ENCODE measurements at places on chromosomes 3 and 15.

- DNase-seq: no peak
These were observed 177.8 kb downstream of the SERPINI1 start for GRCh38 chr3:167913219-167913835.

DNA sequence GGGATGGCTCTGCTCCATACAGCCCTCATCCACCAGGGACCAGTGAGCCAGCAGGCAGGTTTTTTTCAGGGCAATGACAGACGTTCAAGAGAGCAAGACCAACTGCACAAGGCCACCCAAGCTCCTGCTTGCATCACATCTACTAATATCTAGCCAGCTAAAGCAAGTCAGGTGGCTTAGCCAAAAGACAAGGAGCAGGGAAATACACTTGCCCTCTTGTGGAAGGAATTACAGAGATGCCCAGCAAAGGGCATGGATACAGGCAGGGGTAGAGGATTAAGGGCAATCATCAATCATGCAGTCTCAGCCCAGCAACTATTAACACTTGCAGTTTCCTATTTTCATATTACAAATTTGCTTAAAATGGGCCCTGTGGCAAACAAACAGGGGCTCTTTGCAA, 81.5 kb upstream of the NTRK3 start:
- no peak for DNase-seq

DNA sequence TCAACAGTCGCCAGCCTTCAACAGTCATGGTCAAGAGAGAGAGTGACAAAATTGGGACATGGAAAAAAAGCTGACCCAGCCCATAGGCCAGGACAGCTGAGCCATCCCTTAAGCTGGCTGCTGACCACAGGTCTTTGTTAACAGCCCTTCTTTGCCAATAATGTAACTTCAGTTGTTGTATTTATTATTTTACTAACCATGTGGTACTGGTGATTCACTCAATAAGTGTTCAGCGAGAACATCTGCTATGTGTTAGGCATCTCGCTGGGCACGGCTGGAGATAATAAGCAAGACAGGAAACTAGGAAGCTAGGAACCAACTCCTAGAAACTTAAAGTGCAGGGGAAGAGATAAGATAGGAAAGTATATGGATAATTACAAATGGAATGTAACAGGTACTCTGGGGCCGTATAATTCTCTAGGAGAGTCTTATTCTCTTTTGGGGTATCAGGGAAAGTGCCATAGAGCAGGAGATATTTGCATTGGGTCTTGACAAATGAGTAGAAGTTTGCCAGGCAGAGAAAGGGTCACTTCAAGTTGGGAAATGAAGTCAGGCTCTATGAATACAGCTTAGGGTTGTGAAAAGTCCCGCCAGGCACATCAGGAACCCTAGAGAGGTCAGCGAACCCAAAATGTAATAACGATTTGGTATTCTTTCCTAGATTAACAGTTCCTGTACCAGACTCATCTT, 84.0 kb upstream of the TRA2B start:
- DNase-seq: no peak

DNA sequence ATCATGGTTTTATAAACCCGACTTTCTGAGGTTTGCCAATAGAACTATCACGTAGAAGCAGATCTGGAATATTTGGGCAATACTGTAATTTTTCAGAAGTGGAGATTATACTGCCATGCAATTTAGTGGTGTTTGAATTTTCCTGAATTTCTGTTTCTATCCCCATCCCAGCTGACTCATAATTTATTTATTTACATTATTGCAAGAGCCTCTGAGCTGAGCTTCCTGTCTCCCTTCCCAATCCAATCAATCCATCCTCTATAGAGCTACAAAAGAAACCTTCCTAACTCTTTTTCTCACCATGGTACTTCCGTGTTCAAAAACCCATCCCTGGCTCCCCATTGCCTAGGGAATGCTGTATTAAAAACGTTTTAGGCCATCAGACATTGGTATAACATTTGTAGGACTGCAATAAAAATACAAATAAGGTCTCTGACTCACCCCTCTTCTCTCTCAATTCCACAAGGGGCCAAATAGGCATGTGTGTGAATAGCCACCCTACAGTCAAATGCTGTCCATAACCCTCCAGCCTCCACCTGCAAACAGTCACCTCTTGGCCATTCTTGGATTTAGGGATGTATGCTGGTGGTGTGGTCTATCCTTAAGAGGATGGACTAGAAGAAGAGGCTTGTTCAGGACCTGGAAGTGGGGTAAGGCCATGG, 190.7 kb downstream of the CD47 start:
- DNase-seq: no peak

DNA sequence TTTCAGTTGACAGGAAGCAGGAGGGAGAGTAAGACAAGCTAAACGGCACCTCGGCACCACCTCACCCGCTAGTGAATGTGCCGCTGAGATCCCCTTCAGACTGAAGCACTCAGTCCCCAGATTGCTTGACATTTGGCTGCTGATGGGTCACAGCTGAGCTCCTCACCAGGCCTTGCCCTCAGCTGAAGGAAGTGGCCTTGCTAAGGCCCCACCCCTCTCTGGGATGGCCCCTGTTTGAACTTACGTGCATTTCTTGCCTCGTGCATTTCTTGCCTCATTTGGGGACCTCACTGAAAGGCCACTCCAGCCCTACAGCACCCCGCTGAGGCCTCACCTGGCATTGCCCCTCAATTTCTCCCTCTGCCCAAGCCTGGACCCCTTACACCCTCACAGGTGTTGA, 39.8 kb downstream of the EOGT start:
- DNase-seq: no peak

DNA sequence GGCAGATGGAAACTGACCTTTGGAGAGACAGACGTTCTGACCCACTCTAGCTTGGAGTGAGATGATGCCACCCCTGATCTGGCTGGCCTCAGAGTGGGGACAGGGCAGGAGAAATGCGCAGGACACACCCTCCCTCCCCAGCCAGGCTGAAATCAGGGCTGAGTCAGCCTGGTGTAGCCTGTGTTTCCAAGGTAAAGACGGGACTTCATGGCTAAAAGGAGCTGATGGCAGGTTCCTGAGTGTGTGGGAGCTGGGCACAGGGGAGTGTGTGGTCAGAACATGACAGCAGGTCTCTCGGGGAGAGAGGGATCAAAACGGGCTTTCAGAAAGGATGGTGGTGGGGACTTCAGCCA, 14.6 kb upstream of the POLG start:
- no peak for DNase-seq

GRCh38 chr3:47120138-47120537, 43.8 kb downstream of the SETD2 start:
- no peak for DNase-seq

DNA sequence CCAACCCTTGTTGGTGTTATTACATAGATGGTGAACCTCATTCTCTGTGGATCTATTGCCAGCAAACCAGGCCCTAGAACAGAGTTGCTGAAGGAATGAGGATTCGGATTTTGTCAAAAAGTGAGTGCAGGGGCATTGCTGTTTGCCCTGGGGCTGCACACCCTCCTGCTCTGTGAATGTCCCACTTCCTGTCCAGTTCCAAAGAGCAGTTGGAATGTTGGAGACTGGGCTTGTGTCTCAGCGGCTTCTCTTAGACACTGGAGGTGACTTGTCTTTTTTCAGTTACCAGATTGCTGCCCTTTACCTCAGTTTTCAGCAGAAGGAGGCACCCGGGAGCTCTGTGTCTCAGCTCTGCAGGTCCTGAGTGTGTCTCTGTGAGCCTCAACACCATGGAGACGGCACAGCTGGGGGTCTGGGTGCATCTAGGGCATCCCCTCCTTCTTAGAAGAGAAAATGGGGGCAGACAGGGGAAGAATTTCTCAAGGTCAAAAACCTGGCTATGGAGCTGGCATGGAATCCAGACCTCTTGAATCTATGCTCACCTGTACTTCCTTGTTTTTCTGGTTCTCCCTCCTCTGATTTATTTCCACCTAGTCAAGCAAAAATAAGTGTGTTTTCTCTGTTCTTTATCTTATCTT, 46.3 kb downstream of the LIMD1 start:
- no peak for DNase-seq

DNA sequence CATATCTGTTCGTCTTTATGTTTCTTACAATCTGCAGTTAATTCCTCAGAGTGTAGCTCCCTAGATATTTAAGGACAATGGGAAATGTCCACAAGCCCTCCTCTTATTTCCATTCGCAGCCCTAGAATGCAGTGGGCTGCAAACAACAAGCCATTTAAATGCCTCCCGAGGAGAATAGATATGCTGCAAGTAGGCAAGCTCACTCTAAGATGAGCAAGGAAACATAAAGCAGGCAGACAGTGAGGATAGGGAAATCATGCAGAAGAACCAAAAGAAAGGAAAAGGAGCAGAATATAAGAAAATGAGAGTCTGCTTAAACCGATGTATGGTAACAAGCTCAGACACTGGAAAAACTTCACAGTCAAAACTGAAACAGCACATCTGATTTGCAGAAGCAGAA, 561.9 kb downstream of the GBE1 start:
- DNase-seq: no peak
